Activated naive CD4-positive, alpha-beta T cell treated with anti-CD3 and anti-CD28 coated beads, Interleukin-2, amount 10 ng/mL, durations not matched to agents 7 days and 5 days (primary cell): ENCODE measurements at places on chromosomes 5 and 9.

DNA sequence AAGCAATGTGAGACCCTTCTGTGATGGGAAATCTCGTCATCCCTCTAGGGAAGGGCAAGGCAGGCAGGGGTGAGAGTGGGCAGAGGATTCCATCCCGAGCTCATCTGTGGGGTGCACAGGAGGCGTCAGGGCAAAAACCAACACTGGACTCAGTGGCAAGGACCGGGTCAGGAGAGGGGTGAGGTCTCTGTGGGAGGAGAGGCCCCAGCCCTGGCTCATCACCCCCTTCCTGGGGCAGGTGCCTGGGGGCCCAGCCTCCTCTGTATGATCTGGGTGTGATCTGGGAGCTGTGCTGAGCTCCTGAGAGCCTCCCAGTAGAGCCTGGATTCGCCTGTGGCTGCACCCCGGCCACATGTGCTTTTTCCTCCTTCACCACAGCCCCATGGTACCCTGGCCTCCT lies 597 bp downstream of the SPATA31E1 start:
- DNase-seq, result no peak

- no peak for DNase-seq
Measured at GRCh38 chr9:93463638-93464248, 10.4 kb upstream of the FAM120AOS start.

- DNase-seq, result no peak
Measured at GRCh38 chr9:125119643-125120286, 23.6 kb downstream of the SCAI start.

DNA sequence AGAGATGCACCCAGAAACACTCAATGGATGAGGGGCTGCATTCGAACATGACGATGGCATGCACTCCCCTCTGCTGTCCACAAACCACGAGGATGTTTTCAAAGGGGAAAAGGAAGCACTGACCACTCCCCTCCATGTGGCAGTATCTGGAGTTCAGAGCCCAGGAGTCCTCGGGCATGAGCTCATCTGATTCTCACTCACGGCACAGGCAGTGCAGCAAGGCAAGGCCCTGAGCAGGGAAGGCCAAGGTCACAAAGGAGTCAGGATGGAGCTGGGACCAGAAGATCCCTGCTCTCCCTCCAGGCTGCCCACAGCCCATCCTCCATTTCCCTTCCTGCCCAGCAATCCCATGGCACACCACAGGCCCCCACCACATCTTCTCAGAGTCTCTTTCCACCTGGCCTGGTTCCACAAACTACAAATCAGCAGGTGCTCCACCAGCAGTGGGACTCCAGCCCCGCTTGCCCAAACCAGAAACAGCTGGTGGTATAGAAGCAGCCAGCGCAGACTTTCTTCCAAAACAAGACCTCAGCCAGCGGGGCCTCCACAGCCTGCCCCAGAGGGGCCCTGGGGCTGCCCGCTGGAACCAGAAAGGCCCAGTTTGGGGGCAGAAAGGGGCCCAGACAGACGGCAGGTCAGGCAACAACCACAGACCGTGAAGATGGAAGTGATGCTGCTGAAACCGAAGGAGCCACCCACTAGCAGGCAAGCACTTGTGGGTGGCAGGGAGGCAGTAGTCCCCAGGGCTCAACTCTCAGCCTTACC lies 12.2 kb downstream of the TNIP1 start:
- no peak for DNase-seq

GRCh38 chr5:172276214-172276613 lies 7.3 kb downstream of the UBTD2 start:
- no peak for DNase-seq

DNA sequence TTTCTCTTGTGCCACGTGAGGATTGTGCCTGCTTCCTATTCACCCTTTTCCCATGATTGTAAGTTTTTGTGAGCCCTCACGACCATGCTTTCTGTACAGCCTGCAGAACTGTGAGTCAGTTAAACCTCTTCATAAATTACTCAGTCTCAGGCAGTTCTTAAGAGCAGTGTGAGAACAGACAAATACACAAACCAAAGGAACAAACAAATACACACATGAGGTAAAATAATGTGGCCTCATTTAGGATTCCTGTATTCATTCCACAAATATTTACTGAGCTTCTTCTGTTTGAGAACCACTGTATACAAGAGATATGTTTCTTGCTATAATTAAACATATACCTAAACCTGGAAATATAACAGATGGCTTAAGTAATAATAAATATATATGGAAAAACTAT lies 760.3 kb downstream of the CDH9 start:
- DNase-seq, result no peak

DNA sequence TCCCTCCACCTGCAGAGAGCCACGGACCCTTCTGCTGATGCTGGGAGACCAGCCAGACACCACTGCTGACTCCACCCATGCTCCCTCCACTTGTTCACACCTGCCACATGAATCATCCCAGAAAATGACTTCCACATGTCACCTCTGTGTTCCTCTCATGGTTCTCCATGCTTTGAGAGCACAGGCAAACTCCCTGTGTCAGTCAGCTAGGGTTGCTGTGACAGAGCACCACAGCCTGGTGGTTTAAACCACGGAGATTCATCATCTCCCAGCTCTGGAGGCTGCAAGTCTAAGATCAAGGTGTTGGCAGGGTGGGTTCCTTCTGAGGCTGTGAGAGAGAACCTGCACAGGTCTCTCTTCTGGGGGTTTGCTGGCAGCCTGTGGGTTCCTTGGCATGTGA lies 381.4 kb downstream of the GADD45G start:
- no peak for DNase-seq

GRCh38 chr9:105670315-105670714 lies 8.1 kb downstream of the TAL2 start:
- DNase-seq, result no peak

- no peak for DNase-seq
Measured at GRCh38 chr9:32351845-32352244, 32.6 kb upstream of the ACO1 start.

DNA sequence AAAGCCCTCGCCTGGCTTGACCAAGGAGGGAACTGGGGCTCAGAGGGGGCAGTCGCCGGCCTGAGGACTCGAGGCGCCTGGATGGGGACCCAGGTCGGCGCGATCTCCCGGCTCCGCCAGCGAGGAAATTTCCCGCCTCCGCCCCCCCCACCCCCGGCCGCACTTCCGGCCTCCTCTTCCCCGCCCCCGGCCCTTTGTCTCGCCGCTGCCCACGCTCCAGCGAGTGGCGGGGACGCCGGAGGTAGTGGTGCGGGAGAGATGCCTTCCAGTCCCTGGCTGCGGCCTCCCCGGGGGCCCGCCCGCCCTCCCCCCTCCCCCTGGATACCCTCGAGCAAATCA lies 448 bp upstream of the GPRIN1 start:
- no peak for DNase-seq

GRCh38 chr9:133538176-133538575 lies 3.7 kb downstream of the ADAMTSL2 start:
- no peak for DNase-seq
